Activated T-helper 1 cell treated with Interleukin-2 at 50 U/mL for 16 hours (primary cell): ENCODE measurements at places on chromosomes 7 and 10.
A peak's percentile ranks its signal among the peaks of the same experiment; 100 is the strongest.

- DNase-seq: no peak
These were observed 132.6 kb downstream of the CUL2 start for GRCh38 chr10:34957531-34957930.

- no peak for DNase-seq
These were observed 84.9 kb downstream of the NAMPT start for GRCh38 chr7:106199813-106200364.

GRCh38 chr10:11527691-11528255, 83.7 kb downstream of the USP6NL start:
- no peak for DNase-seq

DNA sequence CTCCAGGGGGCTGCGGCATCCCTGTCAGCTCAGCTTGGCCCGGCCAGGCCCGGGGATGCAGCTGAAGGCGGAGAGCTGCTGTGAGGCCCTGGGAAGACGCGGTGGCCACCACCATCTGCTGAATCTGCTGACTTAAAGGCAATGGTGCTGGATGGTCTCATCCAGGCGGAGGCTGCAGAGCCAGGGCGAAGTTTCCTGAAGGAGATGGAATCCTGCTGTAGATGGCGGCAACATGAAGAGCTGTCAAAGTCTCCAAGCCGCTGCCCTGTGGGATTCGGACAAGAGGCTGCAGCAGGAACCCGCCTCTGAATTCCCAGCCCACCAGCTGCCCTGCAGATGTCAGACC, 200.1 kb downstream of the PTPRN2 start:
- no peak for DNase-seq

DNA sequence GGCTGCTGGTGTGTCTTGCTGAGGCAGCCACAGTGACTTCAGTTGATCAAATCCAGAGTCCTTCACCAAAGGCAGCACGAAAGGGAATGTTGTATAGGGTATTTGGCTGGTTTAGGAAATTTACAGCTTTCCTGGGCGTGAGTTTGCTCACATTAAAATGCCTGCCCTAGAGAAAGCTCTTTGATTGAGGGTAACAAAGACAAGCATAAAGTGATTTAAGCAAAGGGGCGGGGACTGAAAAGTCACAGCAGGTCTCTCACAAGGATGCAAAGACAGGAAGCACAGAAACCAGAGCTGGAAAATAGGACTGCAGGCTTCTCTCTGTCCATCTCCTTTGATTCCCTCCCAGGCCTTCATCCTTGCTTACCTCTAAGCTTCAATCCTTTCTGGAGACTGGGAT, 139.2 kb downstream of the ELMO1 start:
- no peak for DNase-seq

- peak; percentile 25 for DNase-seq
These were observed at the start of gene CHN2 for GRCh38 chr7:29194594-29195427. TSS of gene CHN2 (plus strand) at chr7:29194775.

GRCh38 chr10:69317626-69318105, 39.4 kb downstream of the HK1 start:
- no peak for DNase-seq

DNA sequence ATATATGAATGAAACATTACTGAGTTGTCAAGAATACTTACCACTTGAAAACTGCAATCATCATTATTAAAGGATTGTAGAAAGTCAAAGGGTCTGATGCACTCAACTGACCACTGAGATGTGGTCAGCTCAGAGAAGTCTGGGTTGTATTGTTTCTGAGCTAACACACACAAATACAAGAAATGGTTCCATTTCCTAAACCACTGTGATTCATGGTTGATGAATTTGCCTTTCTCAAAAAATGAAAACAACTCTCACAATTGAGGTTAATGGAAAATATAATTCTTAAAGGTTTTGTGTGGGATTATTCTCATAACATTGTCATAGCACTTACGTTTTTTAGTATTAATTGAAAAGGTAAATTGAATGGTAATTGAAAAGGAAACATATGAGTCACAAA, 45.6 kb upstream of the TAS2R16 start:
- DNase-seq: no peak

GRCh38 chr10:48464871-48465736, 139.8 kb downstream of the ARHGAP22 start:
- no peak for DNase-seq

DNA sequence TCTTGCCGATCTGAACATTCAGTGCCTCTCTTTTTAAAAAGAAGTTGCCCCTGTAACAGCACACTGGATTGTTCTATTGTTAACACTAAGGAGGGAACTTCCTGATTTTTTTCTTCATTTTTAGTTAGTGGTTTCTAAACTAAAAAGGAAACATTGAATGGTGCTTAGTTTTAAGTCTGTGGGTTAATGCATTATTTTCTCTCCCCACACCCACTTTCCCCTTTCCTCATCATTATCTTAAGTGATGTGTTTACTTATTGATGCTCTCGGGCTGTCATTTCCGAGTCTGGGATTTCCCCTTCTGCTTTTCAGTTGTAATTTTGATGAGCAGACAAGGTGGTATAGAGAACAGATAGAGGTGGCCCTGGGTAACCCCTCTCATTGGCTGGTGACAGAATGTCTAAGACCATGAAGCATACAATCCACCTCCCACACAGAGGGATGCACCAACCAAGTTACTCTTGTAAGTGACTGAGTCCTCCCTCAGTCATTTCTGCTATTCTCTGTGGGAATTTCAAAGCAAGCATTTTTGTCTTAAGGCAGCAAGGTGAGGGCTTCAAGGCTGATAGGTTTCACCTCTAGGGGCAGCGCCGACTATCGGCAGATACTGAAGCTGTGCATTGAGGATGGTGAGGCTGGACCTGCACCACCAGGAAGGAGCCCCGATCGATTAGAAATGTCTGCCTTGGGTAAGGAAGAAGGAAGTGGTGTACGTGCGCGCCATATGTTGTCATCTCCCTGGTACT, 49.5 kb downstream of the CHN2 start:
- no peak for DNase-seq

GRCh38 chr10:14106828-14107227, 223.9 kb downstream of the FRMD4A start:
- DNase-seq: no peak

DNA sequence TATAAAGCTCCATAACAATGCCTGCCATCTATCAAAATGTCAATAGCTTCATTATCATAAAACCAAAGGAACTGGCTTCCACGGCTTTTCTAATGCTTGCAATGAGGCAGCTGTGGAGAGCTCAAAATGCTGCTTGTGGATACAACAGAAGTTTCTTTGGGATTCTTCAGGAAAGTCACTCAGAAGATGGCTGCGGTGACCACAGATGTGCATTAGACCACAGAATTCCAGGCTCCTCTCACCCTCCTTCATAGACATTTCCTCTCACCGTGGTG, 77.2 kb downstream of the CDCA7L start:
- no peak for DNase-seq

DNA sequence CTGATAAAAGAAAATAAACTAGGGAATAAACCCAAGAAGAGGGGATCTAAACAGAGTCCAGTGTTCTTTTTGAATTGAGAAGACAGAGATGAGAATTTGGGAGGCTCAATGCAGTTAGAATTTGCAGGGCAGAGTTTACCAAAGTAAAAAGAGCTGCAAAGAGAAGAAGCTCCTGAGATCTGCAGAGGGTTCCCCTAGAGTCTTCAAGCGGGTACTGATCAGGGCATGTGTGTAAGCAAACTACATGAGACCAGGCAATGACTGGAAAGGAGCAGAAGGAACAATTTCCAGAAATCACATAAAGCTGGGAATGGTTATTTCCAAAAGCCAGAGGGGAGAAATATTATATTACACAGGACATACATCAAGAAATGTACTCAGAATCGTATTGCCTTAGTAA, 58.1 kb upstream of the TES start:
- no peak for DNase-seq

GRCh38 chr7:147062897-147063296, 946.3 kb downstream of the CNTNAP2 start:
- no peak for DNase-seq

DNA sequence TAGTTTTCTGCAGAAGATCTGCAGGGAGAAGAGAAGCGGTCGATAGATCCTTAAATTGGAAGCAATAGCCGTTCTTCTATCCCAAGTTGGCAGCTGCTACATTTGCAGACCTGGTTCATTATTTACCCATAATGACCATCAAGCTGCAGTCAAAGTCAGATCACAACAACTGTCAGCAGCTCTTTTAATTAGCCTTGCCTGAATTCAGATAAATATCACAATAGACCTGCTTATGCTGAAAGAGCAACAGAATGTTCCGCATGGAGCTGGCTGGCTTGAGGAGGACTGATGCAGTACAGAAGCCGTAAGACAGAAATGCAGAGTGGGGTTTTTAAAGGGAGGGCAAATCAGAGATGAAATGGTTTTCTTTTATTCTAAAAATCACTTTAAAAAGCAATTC, 109.4 kb downstream of the HIBADH start:
- no peak for DNase-seq

- DNase-seq: no peak
These were observed 60.2 kb downstream of the DNAJB9 start for GRCh38 chr7:108629651-108630400.

GRCh38 chr7:95527033-95527775, 41.5 kb downstream of the ASB4 start:
- DNase-seq: no peak

- DNase-seq: no peak
These were observed 15.5 kb downstream of the ARHGAP12 start for GRCh38 chr10:31912898-31913850.

- no peak for DNase-seq
These were observed 127.3 kb downstream of the NOC3L start for GRCh38 chr10:94235461-94235860.

DNA sequence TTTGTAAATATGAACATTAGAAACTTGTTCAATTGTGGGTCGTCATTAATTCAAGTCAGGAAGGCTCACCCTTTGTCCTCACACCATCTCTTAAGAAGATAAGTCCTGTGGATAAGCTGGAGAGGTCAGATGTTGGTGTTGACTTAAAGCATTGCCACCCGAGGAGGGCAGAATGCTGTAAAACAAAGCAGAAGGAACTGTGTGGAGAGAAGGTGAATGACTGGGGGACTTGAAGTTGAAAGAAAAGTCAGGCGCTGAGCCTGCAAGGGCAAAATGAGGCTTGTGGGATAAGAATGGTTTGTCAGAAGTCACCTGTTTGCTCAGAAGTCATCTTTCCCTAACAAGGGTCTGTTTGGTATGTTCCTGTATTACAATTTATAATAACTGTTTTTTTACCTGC, 9.1 kb downstream of the RPA3 start:
- no peak for DNase-seq

DNA sequence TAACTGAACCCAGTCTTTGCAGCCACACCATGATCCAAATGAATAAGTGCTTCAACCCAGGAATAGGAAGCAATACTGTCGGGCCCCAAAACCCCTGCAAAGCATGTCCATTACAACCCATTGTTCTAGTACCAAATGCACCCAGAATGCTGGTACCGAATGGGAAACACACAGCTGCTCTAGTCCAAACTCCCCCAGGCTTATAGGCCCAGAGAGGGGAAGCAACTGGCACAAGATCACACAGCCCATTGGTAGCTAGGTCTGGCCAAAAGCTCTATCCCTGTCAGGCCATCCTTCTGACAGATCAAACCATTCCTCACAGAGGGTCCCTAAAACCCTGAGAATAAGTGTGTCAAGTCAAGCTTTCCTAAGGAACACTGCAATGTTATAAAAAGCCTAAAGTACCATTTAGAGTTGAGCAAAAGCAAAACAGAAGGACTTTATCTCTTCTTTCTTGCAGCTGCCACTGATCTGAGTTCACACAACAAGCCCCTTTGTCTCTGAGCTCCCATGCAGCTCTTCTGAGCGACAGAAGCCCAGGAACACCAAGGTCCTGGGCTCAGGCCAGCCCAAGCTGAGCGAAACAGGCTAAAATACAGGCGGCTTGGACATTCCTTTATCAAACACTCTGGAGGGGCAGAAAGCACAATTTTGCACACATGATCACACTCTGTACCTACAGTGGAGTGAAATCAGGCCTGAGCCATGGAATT, 116.7 kb downstream of the SGMS1 start:
- DNase-seq: no peak

DNA sequence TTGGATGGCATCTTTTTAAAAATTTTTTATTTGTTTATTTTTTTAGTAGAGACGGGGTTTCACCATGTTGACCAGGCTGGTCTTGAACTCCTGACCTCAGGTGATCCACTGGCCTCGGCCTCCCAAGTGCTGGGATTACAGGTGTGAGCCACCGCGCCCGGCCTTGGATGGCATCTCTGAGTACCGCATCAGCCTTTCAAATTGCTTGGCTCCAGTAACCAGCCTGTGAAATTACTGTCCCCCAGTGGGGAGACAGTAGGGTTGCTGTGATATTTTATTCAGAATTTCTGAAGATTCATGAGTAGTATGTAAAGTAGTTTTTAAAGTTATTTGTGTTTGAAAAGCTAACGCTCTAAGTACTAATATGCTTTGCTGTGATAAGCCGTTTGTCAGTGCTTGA, 1.2 kb downstream of the NUB1 start:
- DNase-seq: no peak

DNA sequence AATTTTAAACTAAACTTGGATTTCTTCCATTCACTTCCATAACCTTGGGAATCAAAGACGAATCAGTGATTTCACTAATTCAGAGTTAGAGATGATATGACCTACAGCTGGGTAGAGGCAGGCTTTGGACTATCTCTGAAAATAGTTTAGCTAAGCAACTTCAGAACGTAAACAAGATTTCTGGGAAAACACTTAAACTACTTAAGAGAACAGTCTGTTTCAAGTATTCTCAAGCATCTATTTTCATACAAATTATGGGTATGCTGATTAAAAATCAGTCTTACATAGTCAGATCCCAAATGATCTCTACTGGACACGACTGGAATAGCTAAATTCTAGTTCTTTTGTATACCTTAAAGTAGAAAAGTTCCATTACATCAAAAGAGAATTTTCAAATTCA, 179.9 kb downstream of the PLCE1 start:
- DNase-seq: no peak

DNA sequence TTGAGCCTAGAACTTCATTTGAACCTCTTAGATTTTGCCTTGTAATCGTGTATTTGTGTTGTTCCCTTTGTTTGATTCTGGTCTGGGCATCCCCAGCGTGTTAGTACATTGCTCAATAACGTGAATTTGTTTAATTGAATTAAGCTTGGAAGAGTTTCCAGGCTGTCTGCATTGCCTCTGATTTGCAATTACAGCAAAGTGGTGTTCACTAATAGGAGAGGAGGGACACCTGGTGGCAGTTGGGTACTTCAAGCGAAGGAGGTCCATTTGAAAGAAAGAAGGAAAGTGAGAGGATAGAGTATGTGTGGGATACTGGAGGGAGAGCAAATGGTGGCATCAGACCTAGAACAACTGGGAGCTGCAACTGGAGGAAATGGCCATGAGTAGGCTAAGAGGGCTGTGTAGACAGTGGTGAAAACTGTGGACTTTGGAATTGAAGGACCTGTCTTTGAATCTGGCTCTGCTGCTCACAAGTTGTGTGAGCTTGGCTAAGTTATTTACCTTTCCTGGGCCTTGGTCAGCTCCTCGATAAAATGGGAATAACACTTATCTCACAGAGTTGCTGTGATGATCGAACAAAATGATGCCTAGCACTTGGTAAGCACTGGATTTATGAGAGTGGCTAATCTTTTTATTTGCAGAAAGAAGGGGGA, 15.1 kb downstream of the LSMEM1 start:
- no peak for DNase-seq
